ENCODE measurements at places on chromosomes 1 and 21.

- DNase-seq: no peak
Measured at GRCh38 chr1:212213784-212214183, 71.4 kb upstream of the PPP2R5A start.

DNA sequence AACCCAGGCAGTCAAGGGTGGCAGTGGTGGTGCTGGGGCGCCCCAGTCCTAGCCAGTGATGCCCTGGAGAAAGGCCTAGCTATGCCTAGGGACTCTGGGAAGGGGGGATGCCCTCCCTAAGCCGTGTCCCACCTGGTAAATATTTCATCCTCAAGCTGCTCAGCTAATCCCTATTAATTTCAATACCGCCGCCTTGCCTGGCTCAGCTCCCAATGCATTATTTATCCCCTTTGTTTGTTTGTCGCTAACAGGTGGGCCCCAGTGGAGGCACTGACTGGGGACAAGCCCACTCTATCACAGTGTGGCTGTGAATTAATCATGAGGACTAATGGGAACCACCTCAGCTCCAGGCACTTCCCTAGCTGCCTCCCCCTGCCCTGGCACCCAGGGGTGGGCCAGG lies 22.5 kb downstream of the DMAP1 start:
- no peak for DNase-seq

GRCh38 chr21:38401191-38401926 lies 96.9 kb downstream of the ERG start:
- no peak for DNase-seq

GRCh38 chr1:233651563-233652233 lies 37.8 kb downstream of the KCNK1 start:
- no peak for DNase-seq

GRCh38 chr1:85705940-85706339 lies 2.3 kb downstream of the ZNHIT6 start:
- no peak for DNase-seq

DNA sequence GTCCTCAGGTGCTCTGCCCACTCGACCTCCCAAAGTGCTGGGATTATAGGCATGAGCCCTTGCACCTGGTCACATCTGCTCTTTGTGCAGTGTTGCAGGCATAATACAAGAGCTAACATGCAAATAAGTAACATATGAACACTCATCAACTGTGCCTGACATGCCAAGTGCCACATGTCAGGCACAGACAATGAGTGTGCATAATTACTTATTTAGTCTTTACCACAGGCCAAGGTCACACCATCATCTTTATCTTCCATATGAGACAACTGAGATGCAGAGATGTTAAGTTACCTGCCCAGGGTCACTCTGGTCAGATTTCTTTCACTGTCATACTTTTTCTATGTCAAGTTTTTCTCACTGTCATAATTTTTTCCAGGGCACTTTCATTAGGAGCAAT lies 126.1 kb downstream of the PPIAL4G start:
- DNase-seq: no peak
